ENCODE measurements at places on chromosomes 1 and 21.

GRCh38 chr1:13512472-13512871 is 1.3 kb downstream of the LRRC38 start:
- DNase-seq = no peak

DNA sequence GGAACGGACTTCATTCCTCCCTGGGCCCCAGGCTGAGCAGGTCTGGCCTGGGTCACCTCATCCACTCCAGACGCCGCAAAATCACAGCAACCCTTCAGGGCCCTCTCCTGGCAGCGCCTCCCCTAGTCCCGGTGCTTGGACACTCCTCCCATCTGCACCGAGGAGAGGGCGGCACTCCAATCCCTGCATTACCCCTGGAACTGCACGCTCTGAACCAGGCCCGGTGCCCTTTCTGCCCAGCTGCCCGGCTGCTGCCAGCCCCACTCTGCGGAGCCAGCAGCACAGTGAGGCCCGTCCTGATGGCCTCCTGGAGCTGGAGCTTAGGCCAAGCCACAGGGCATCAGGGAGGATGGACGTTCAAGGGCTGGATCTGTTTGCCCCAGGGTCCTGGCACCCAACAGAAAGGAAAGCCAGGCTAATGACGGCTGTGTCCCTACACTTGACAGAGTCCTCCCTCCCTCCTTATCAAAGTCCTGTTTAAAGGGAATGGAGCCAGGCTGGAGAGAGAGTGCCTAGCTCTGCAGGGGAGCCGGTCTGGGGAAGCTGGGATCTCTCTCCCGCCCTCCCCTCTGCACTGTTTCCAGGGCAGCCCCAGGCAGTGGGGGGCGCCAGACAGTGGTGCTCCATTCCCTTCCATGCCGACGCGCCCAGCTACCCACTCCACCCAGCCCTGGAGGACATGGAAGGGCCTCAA is 12.7 kb downstream of the COL6A2 start:
- no peak for DNase-seq

DNA sequence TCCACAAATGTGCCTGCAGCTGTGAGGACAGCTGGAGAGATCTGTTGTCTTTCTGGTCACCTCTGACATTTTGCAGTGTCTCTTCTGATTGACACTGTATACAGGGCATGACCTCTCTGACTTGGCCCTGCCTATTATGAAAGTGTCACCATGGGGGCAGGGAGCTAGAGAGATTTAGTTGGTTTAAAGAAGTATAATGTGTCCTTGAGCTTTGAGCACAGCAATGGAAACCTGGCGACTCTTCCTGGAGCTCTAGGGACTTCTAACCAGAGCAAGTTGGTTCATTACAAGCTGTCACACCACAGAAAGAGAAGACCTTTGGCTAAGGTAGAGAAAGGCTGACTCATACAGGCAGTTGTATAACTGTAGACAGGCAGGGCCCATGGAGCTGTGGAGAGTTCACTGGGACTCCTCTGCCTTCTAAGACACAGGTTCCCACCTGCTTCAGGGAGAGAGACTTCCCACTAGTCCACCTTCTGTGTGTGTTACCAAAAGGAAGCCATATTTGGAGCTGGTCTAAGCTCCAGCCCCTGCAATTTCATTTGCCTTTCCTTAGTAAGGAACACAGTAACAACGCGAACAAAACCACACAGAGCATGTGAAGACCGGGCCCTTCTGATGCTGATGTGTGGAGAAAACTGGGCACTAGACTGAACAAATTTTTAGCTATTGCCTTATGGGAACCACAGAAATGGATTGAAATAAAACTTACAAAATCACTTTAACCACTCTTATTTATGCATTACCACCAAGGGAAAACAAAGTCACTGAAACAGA is 90.5 kb upstream of the ADAR start:
- no peak for DNase-seq

- DNase-seq = no peak
Measured at GRCh38 chr1:44613941-44614340, 60.3 kb downstream of the TMEM53 start.

- no peak for DNase-seq
Measured at GRCh38 chr1:221851336-221851735, 109.4 kb upstream of the DUSP10 start.

DNA sequence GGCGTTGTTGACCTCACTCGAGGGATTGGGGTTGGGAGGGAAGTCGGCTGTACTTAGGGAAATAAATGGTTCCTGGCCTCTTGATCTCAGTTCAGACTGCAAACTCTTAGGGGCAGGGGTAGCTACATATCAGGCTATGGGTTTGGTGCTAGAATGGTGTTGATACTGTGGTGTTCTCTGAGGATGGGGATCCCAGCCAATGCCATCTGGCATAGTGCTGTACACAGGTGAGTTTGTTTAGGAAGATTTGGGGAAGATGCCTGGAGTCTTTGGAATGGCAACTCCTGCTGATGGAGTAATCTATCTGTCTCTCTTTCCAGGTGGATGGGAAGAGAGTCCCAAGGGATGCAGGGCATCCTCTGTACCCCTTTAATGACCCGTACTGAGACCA is 14.3 kb upstream of the NASP start:
- DNase-seq = no peak

- no peak for DNase-seq
Measured at GRCh38 chr1:55285834-55286233, 70.7 kb upstream of the USP24 start.

DNA sequence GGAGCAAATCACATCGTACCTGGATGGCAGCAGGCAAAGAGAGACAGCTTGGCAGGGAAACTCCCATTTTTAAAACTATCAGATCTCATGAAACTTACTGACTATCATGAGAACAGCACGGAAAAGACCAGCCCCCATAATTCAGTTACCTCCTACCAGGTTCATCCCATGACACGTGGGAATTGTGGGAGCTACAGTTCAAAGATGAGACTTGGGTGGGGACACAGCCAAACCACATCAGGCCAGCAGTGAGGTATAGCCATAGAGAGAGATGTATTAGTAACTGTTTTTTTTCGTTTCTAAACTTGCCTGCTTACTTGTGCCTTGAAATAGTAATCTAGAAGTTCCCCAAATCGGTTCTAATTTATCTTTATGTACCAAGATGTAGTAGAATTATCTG is 48.9 kb downstream of the AK4 start:
- no peak for DNase-seq

GRCh38 chr1:1982379-1983232 is 21.0 kb downstream of the CFAP74 start:
- DNase-seq = no peak

GRCh38 chr1:88647249-88647645 is 36.8 kb upstream of the PKN2 start:
- DNase-seq = no peak

- no peak for DNase-seq
Measured at GRCh38 chr1:79519084-79519760, 512.7 kb upstream of the ADGRL4 start.

DNA sequence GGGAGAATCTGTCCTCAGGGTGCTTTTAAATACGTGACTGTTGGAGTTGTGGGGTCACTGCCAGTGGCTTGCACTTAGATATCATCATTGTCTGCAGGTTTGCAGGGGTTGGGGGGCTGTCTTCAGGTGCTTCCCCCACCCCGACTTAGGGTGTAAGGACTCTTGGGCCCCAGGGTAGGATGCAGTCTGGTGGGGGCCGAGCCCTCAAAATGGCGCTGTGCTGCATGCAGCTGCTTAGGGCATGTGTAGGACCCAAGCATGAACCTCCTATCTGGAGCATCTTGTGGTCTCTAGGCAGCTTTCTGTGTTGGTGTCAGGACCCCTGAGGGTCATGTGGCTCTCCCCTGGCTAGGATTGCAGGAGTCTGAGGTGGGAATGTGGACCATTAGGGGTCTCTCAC is 55.6 kb upstream of the B3GALT2 start:
- DNase-seq = no peak

DNA sequence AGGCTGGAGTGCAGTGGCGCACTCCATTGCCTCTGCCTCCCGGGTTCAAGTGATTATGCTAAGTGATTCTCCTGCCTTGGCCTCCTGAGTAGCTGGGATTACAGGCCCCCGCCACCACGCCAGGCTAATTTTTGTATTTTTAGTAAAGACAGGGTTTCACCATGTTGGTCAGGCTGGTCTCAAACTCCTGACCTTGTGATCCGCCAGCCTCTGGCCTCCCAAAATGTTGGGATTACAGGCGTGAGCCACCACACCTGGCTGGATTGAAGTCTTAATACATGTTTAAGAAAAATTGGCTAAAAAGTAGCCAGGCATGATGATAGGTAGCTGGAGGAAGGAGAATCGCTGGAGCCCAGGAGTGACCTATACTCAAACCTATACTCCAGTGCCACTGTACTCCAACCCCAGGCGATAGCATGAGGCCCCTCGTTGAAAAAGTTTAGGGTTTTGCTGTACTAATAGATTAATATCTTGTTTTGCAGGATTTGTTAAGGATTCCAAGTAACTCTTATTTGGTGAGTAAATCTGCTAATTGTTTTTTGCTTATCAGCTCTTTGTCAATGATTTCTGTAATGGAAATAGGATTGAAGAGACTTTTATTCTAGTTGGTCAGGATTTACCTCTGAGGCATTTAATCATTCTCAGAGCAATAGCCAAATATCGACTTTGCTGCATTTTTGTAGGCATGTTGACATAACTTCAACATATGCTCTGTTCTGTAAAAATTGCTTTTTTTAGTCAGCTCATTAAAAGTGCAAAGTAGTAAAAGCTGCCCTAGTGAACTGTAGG is 2.0 kb downstream of the RCC1 start:
- DNase-seq = no peak

- DNase-seq = no peak
Measured at GRCh38 chr1:39529901-39530535, 38.6 kb downstream of the BMP8A start.

GRCh38 chr1:196312739-196313138 is 295.5 kb downstream of the KCNT2 start:
- DNase-seq = no peak

DNA sequence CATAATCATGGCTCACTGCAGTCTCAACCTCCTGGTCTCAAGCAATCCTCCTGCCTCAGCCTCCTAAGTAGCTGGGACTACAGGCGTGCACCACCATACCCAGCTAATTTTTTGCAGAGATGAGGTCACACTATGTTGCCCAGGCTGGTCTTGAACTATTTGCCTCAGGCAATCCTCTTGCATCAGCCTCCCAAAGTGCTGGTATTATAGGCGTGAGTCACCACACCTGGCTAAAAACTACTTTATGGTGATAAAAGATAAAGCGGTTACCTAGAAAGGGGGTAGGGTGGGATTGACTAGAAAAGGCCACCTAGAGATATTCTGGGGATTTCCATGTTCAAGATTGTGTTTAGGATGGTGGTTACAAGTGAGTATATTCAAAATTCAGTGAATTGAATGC is 5.0 kb downstream of the TSTD1 start:
- DNase-seq = no peak

DNA sequence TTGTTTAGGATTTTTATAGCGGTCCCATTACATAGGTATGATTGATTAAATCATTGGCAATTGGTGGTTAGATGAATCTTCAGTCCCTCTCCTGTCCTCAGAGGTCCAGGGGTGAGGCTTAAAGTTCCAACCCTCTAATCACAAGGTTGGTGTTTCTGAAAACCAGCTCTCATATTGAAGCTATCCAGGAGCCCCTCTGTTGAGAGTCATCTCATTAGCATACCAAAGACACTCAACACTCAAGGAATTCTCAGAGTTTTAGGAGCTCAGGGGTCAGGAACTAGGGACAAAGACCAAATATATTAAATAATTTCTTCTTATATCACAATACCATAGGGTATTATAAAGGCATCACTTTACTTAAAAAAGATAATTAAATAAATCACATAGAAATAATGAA is 23.3 kb downstream of the FCRL2 start:
- DNase-seq = no peak

GRCh38 chr1:171515299-171515698 is 30.0 kb downstream of the PRRC2C start:
- no peak for DNase-seq

- DNase-seq = no peak
Measured at GRCh38 chr1:240801442-240801841, 189.5 kb upstream of the GREM2 start.

DNA sequence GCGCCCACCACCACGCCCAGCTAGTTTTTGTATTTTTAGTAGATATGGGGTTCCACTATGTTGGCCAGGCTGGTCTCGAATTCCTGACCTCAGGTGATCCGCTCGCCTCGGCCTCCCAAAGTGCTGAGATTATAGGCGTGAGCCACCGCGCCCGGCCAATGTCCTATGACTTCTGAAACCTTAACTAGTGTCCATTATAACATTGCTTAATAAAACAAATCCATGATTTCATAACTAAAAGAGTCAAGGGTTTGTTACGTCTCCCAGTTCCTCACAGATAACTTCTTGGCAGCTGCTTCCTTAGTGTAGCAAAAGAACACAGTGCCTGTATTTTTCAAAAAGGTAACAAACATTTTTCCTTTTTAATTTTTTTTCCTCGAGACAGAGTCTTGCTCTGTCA is 53.6 kb downstream of the FBXO42 start:
- no peak for DNase-seq

DNA sequence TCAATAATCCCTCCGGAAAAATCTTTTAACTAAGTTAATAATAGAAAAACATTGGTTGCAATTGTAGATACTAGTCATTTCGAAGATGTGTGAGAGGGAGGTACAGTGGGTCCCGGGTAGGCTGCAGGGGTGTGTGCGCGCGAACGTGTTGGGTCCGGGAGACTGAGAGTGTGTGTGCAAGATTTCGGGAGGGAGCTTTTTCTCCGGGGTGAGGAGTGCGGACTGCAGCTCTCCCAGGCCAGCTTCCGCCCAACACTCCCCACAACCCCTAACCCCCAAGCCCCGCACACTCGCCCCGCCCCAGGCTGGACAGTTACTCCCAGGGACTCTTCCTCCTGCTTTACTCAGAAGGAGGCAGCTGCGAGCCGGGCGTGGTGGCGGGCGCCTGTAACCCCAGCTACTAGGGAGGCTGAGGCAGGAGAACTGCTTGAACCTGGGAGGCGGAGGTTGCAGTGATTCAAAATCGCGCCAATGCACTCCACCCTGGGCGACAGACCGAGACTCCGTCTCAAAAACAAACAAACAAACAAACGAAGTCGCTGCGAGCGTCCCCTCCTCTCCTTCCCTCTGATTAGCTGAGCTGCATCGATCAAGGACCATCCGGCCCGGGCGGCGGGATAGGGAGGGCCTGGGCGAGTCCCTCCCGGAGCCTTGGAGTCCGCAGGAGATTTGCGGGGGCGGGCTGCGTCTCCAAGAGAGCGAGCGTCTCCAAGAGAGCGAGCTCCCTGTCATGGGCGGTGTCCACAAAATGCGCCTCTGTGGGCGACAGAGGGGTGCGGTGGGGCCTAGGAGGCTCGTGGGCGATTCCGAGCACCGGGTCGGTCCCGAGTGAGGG is 28.3 kb upstream of the PPM1J start:
- DNase-seq = no peak

- no peak for DNase-seq
Measured at GRCh38 chr1:245383396-245384330, 228.9 kb downstream of the KIF26B start.

DNA sequence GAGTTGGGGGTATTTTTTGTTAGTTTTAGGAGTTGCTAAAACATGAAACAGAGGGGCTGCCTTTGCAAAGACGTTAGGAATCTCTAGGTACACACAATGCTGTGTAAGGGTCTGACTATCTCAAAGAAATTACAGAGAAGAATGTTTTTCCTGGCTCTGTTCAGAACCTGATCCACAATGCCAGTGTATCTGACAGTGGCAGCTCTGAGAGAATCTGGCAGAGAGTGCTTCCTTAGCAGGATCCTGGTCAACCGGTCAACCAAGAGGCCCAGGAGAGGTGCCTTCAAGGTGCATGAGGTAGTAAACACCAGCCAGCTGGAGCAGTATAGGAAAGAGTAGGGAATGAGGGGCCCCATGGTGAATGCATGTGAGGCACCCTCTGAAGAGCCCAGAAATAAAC is 40.9 kb upstream of the RGS1 start:
- DNase-seq = no peak
